ENCODE measurements at places on chromosomes 4 and X. TPM values are rescaled to one million over a fixed set of nuclear protein-coding genes. Genes with fewer than 3 reads are reported as not detected.

DNA sequence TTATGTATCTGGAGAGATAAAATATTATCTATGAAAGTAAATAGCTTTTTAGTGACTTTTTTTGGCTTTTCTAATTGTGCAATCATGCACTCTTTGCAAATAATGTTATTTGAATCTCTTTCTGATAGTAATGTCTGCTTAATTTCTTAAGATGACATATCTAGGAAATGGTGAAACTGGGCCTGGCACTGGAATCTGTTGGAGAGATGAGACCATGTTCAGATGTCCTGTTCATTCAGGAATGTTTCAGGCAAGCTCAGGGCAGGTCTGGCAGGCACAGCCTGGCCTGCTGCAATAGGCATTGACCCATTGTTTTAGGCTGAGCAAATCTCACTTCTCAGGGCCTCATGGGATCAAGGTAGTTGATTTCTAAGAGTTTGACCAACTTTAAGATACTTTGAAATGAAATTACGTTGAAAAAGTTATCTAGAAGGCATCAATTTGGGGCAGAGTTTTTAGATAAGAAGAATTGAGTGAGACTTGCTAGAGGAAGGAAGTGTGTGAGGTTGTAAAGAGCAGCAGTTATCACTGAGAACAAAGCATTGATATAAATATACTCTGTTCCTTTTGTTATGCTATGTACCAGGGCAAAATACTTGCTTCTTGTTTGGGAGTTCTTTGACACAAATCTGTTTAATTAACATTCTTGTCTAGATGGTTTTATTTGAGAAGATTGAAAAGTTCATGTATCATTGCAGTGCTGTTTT lies 133.0 kb upstream of the LEF1 start:
- H3K27me3 ChIP-seq = no peaks in the 10 kb centered on the region
- no peaks in the 10 kb centered on the region for H3K4me1 ChIP-seq
- DNase-seq = no peak
- no peaks in the 10 kb centered on the region for H3K36me3 ChIP-seq
- H3K27ac ChIP-seq = no peak overlapping the region
- H3K4me3 ChIP-seq = no peak overlapping the region

DNA sequence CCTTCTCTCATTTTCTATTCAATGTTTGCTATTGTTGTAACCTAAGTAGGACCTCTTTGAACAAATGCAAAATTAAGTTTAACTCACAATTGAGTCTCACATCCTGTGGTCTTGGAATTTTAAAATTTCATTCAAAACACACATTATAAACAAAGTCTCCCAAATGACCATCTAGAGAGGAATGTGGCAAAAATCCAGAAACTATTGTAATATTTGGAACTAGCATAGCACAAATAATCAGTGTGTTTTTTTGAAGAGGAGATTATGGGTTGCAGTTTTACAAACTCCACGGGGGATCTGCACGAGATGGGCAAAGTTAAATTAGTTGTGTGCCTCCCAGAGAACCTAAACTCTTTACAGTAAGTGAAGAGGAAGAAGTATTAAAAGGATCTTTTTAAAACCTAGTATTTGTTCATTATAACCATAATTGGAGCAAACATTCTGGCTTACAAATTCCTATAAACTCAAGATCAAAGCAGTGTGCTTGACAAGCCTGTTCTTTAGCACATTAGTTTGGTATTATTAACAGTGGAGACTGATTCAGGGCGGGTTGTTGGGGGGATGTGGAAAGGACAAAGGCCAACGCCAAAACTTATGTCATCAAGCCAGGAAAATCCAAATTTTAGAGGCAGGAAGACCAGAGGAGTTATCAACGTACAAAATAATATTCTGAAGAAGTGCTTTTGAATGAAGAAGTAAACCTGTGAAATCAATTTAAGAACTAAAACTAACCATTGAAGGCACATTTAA lies 22.4 kb upstream of the RBPJ start:
- H3K4me3 ChIP-seq = no peak overlapping the region
- H3K27ac ChIP-seq = peak overlapping the region; percentile 72
- no peak for DNase-seq
- no peaks in the 10 kb centered on the region for H3K36me3 ChIP-seq

GRCh38 chrX:28022371-28022770 lies 41.1 kb upstream of the DCAF8L1 start:
- H3K27ac ChIP-seq = no peak overlapping the region
- H3K36me3 ChIP-seq = no peaks in the 10 kb centered on the region
- no peaks in the 10 kb centered on the region for H3K27me3 ChIP-seq

GRCh38 chr4:52954560-52955170 lies 92.5 kb downstream of the RASL11B start:
- no peak overlapping the region for H3K27ac ChIP-seq
- no peaks in the 10 kb centered on the region for H3K4me1 ChIP-seq
- no peak overlapping the region for H3K4me3 ChIP-seq
- no peaks in the 10 kb centered on the region for H3K36me3 ChIP-seq

DNA sequence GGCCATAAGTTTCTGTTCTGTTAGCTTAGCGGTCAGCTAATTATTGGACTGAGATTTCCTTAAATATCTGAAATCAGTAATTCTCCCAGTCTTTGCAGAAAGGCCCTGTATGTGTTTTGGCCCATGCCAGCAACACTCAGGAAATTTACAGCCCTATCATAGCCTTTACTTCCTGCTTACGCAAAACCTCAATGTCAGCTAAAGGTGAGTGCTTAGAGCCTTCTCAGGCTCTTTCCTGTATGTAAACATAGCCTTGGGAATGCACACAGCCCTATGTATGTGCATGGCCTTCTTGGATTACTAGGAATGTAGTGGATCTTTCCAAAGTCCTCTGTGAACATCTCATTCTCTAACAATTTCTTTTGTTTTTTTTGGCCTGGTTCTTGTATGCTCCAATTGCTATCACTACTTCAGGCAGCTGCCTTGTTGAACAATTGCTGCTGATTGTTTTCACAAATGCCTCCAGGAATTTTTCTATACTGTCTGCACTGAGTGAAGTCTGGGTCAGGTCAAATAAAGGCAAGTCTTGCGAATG lies 200.0 kb downstream of the PPP1R2C start:
- no peak for DNase-seq
- no peaks in the 10 kb centered on the region for H3K4me1 ChIP-seq
- no peak overlapping the region for H3K27ac ChIP-seq
- H3K36me3 ChIP-seq = no peaks in the 10 kb centered on the region
- H3K4me3 ChIP-seq = no peak overlapping the region
- H3K27me3 ChIP-seq = no peaks in the 10 kb centered on the region

DNA sequence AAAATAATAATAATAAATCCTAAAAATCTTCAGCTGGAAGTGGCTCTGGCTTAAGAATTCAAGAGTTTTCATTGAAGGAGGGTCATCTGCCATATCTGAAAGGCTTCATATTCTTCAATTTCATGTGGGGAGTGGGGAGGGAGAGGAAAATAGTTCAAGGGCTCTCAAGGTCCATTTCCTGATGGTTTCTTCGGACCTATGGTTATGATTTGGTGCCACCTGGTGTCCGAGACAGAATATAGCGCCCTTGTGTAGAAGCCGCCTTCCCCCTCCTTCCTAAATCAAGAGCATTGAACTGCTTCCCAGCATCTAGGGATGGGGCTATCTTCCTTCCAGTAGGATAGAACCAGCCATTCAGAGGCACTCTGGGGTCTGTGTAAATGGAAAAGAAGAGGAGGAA lies 34.3 kb downstream of the NLGN3 start:
- no peaks in the 10 kb centered on the region for H3K36me3 ChIP-seq
- H3K27ac ChIP-seq = no peak overlapping the region
- H3K27me3 ChIP-seq = no peaks in the 10 kb centered on the region
- no peak for DNase-seq
- peaks cover 13% of the 10 kb centered on the region for H3K4me1 ChIP-seq

GRCh38 chr4:16205298-16206164 lies 20.7 kb downstream of the TAPT1 start:
- H3K4me1 ChIP-seq = no peaks in the 10 kb centered on the region
- no peaks in the 10 kb centered on the region for H3K27me3 ChIP-seq
- H3K36me3 ChIP-seq = no peaks in the 10 kb centered on the region
- no peak overlapping the region for H3K27ac ChIP-seq
- no peak for DNase-seq

- no peaks in the 10 kb centered on the region for H3K36me3 ChIP-seq
- no peak overlapping the region for H3K27ac ChIP-seq
- H3K27me3 ChIP-seq = no peaks in the 10 kb centered on the region
- H3K4me1 ChIP-seq = peaks cover 5% of the 10 kb centered on the region
- no peak for DNase-seq
- no peak overlapping the region for H3K4me3 ChIP-seq
Observed at GRCh38 chr4:38396845-38397547, 267.0 kb upstream of the KLF3 start.

DNA sequence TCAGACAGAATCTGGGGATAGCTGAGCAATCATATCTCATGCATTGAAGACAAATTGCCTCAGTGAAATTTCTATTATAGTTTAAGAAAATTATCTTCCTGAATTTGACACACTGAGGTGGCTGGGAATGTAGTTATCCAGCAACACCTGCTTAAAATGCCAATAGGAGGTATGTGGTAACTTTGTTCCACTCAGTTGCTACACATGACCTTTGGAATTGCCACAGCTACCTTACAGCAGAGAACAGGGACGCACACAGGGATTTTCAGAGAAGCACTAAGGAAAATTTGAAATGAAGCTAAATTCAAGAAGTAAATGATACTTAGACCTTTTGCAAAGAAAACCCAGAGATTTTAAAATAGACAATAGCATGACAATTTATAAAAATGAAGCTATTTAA lies 264.6 kb downstream of the IL1RAPL1 start:
- no peaks in the 10 kb centered on the region for H3K4me1 ChIP-seq
- no peak for DNase-seq
- no peaks in the 10 kb centered on the region for H3K36me3 ChIP-seq
- H3K27ac ChIP-seq = no peak overlapping the region

DNA sequence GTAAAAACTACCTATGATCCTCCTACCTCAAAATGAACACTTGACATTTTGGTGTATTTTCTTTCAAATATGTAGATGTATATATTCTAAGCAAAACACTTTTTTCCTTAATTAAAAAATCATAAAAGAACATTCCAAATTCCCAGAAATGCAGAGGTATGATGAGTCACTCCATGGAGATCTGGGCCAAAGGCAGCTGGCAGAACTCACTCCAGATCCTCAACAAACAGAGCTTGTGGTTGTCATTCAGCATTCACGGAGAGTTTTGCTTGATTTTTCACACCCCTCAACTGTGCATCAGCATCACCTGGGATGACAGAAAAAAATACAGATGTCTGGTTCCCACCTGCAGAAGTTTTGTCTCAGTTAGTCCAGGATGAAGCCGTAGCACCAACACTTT lies 144.6 kb downstream of the KIT start:
- no peak for DNase-seq
- no peaks in the 10 kb centered on the region for H3K4me1 ChIP-seq
- H3K27me3 ChIP-seq = no peaks in the 10 kb centered on the region

DNA sequence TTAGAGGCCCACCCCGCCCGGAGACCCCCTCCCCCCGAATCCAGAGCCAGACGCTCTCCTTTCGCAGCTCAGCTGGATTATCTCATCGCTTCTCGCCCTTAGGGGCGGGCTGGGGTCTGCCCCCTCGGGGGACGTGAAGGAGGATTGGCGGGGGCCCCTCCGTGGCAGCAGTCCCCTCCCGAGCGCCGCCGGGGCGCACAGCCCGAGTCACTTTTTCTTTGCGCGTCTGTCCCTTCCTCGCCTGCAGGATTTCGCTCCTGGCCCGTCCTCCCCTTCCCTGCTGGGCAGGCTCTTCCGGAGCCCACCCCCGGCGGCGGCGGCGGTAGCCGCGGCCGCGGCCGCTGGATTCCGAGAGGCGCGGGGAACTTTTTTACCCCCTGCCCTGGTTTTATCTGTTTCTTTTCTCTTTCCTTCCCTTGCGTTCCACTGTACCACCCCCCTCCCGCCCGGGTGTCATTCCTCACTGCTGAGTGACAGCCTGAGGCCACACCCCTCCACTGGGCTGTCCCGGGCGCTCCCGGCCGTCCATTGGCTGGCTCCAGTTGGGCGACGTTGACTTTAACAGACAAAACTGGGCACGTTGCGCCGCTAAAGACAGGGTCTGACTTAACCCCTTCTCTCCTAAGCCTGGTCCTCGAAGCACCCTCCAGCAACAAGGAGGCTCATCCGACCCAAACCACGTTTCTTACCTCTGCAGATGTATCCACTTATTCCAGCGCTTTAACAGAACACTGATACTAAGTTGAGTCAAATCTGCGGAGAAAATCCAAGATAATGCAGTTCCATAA lies 492 bp upstream of the NKX3-2 start:
- H3K27me3 ChIP-seq = peaks cover 90% of the 10 kb centered on the region
- H3K36me3 ChIP-seq = no peaks in the 10 kb centered on the region
- peaks cover 40% of the 10 kb centered on the region for H3K4me1 ChIP-seq

DNA sequence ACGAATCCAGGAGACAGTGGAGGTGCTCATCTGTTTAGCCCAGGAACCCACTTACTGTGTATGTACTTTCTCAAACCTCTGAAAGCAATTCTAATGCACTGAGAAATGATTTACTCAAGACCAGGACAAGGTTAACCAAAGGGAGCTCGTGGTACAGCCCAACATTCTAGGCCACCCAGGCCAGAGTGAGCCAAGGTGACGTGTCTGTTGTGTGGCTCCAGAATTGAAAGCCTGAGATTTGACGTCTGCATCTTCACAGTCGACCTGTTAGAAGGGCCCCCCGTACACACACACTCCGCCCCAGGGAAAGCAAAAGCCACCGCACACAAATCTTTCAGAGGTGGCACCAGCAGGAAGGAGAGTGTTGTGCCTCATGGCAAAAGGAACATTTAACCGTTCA lies 2.3 kb downstream of the MAP3K15 start:
- no peak for DNase-seq
- no peaks in the 10 kb centered on the region for H3K36me3 ChIP-seq
- H3K27ac ChIP-seq = no peak overlapping the region
- H3K4me1 ChIP-seq = no peaks in the 10 kb centered on the region

- H3K4me3 ChIP-seq = no peak overlapping the region
- no peak for DNase-seq
- H3K36me3 ChIP-seq = no peaks in the 10 kb centered on the region
- no peaks in the 10 kb centered on the region for H3K27me3 ChIP-seq
Observed at GRCh38 chrX:116749943-116750342, 287.2 kb upstream of the CT83 start.

DNA sequence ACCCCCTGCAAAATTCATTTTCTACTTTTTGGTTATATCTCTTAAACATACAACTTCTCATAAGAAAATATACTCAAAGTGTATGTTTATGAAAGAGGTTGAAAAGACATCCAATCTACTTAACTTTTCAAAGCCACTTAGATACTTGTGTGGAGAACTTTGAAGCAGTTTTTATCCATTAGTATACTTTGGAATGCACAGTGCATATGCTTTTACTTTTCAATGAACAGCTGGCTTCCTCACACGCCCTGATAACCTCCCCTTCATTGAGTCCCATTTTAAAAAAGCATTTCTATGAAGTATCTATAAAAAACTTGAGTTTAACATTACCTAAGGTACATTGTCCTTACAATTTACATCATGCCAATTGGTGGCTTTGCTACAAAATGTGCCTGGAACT lies 73.8 kb downstream of the VEGFC start:
- no peaks in the 10 kb centered on the region for H3K4me1 ChIP-seq
- no peak overlapping the region for H3K27ac ChIP-seq
- DNase-seq = no peak
- no peaks in the 10 kb centered on the region for H3K27me3 ChIP-seq
- H3K4me3 ChIP-seq = no peak overlapping the region

Gene RIBC1
- 0.57 TPM for total RNA-seq

Gene MAGEA11
- total RNA-seq = 0.44 TPM

Gene NAA11
- total RNA-seq = not detected

Gene SMPX
- not detected for total RNA-seq

Gene STS
- 1.5 TPM for total RNA-seq

Gene TRIM60
- total RNA-seq = not detected

Gene SPACA5
- total RNA-seq = not detected

Gene ASB9
- total RNA-seq = 3.4 TPM

Gene NPY2R
- total RNA-seq = not detected

Gene HSFX3
- not detected for total RNA-seq

Gene GAGE2A
- not detected for total RNA-seq

Gene SULT1E1
- total RNA-seq = not detected

Gene BCORL1
- total RNA-seq = 1.7 TPM

Measured in esophagus squamous epithelium (tissue), 5 donors.